Activated naive CD4-positive, alpha-beta T cell treated with anti-CD3 and anti-CD28 coated beads, Interleukin-2, amount 50 U/mL, for 72 hours (primary cell): ENCODE measurements at places on chromosomes 12 and 14. TPM values are rescaled to one million over a fixed set of nuclear protein-coding genes. Genes with fewer than 3 reads are reported as not detected.

- no peak for DNase-seq
These were observed 393.8 kb downstream of the NPAS3 start for GRCh38 chr14:33332497-33332896.

The DCN gene
- total RNA-seq, result not detected

DNA sequence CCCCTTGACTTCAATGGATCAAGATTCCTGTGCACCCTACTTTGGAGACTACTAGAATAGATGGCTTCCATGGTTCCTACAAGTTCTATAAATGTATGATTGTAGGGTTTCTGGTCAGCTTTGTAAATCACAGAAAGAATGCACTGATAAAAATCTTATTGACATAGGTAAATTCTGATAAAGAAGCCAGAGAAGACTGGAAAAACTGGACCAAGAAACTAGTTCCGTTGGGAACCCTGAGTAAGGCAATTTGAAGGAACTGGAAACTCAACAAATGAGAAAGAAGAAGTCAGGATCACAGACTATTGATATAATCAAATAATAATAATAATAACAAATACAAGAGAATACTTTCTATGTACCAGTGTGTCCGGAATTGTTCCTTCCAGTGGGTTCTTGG lies 15.4 kb upstream of the MGST1 start:
- no peak for DNase-seq

DNA sequence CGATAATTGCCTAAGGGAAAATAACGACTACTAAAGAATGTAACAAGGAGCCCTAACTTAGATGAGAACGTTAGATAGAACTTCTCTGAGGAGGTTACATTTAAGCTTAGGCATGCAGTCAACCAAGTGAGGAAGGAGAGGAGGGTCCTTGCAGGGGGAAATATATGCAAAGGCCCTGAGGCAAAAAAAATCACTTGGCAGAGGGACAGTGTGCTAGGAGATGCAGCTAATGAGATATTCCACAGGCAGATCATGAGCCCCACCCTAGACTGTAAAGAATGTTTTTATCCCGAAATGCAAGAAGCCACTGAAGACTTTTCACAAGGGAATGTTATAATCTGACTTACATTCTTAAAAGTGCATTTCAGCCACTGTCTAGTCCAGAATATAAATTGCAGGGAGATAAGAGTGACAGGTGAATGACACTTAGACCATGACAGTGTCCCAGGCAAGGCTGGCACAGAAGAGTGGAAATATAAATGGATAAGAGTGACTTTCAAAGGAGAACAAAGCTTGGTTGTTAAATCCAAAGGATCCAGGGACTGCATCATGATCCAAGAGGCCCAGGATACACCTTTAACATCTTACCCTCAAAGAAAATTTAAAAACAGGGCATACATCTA lies 61.0 kb downstream of the PPM1H start:
- DNase-seq, result no peak

The FLRT2 gene
- total RNA-seq, result not detected

DNA sequence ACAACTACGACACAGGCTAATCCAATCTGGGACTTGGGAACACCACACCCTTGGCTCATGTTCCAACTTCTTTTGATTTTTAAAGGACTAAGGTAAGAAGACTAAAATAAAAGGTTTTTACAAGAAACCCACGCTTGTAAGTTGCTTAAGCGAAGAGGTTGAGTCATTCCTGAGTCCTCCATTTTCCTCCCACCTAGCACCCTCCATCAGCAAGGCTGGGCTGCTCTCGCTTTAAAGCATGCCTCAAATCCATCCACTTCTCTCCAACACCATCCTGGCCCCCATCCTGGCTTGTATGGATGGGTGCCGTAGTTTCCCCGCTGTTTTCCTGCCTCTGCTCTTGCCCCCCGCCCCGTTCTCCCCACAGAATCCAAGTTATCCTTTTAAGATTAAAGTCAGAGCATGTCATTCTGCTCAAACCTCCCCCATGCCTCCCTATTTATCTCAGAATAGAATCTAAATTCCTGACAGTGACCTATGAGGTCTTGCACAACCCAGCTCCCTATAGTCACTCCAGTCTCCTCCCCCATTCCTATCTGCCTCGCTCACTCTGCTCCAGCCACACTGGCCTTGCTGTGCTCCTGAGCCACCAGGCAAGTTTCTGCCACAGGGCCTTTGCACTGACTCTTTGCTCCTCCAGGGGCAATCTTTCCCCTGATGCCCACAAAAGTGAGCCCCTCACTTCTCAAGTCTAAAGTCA lies 34.5 kb downstream of the SCARB1 start:
- DNase-seq, result no peak

DNA sequence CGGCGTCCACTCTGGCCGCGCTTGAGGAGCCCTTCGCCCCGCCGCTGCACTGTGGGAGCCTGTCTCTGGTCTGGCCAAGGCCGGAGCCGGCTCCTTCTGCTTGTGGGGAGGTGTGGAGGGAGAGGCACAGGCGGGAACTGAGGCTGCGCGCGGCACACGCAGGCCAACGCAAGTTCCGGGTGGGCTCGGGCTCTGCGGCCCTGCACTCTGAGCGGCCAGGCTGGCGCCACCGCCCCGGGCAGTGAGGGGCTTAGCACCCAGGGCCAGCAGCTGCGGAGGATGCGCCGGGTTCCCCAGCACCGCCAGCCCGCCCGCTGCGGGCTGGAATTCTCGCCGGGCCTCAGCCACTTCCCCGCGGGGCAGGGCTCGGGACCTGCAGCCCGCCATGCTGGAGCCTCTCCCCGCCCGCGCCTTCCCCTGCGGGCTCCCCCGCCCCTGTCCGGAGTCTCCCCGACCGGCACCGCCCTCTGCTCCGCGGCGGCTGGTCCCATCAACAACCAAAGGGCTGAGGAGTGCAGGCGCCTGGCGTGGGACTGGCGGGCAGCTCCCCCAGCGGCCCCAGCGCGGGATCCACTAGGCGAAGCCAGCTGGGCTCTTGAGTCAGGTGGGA lies 921.2 kb upstream of the FOXG1 start:
- no peak for DNase-seq

DNA sequence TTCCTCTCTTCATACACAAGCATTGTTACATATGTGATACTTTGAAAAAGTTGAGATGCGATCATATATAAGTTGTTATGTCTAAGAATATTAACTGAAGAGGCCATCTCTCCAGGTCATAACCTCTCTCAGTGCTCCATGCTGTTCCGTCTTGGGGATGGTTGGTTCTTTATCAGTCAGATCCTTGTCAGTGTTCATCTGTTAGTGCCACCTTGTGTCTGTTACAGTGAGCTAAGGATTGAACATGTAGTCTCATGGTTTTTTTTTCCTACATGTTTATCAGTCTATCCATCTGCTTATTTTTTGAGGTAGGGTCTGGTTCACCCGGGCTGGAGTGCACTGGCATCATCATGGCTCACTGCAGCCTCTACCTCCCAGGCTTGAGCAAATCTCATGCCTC lies 30.5 kb downstream of the EP400 start:
- DNase-seq, result no peak

The TIGAR gene
- total RNA-seq, result 3.8 TPM

GRCh38 chr12:41453409-41453808 lies 265.3 kb downstream of the PDZRN4 start:
- no peak for DNase-seq

The RNASE7 gene
- not detected for total RNA-seq

The RASAL1 gene
- total RNA-seq, result 9.8 TPM

The OTX2 gene
- not detected for total RNA-seq

GRCh38 chr12:53695152-53696145 lies 19.6 kb upstream of the ATP5MC2 start:
- DNase-seq, result no peak
